Dorsolateral prefrontal cortex (tissue), 122 donors: ENCODE measurements at places on chromosomes 7 and 10.

DNA sequence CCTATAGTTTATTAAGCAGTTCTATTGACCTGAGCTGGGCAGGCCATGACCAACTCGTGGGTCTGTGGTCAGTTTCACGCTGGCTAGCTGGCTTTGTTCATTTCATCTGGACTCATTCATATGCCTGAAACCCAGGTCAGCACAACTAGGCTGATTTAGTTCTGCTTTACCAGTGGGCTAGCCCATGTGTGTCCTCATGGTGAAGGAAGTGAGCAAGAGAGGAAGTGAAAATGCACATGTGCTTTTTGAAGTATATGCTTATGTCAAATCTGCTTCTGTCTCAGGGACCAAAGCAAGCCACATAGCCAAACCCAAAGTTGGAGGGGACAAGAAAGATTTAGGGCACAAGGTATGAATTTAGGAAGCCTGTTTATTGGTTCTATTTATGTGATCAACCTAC is 154.5 kb downstream of the RNF133 start:
- DNase-seq, result no peak

DNA sequence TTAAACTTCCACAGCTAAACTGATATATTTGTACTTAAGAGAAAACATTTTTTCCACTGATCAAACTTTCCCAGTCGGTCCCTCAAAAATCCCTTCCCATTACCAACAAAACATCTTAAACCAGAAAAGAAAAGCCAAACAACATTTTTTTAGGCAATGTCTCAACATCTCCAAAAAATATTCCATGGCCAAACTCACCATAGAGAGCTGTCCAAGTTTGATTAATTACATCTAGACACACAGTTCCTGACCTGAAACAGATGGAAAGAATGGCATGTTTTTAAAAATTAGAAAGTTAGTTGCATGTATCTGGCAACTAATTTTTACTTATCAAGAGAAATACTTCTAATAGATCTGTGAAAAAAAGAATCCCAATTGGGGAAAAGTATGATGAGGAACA is 95.4 kb downstream of the UBE2H start:
- DNase-seq, result no peak

GRCh38 chr7:36389371-36390198 is at the start of gene ANLN:
TSS of gene ANLN (plus strand) at chr7:36389862. CDS start at chr7:36390027, 165 bp downstream.
- DNase-seq, result peak; percentile 82

DNA sequence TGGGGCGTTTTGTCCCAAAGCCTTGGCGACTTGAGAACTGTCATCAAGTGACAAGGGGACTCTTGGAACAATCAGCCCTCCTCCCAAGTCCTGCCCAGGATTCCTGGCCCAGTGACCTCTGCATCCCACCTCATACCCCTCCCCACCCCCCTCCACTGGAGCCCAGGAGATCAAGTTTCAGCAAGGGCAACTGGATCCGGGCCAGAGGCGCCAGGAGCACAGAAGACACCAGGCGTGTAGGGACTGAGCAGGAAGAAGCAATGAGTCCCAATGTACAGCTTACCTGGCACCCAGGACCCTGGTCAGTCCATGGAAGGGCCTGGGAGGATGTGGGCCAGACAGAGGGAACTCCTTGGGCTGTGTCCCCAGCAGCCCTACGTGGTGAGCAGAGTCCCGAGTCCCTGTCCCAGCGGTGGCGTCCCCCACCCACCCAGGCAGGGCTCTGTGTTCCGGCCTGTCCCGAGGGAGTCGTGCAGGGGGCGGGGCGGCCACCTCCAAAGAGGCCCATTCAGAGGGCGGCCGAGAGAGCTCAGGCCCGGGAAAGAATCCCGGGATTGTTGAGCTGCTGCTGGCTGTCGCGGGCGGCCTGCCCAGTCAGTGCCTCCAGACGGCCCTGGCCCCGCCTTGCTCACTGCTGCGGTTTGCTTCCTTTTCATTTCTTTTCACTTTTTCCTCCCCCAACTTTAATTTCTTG is 254.1 kb downstream of the TNS3 start:
- DNase-seq, result peak; percentile 91

GRCh38 chr7:142567201-142568075 is 181.8 kb upstream of the PRSS1 start:
- DNase-seq, result no peak

- DNase-seq, result no peak
These were observed 143.8 kb upstream of the BMPER start for GRCh38 chr7:33761449-33762080.

DNA sequence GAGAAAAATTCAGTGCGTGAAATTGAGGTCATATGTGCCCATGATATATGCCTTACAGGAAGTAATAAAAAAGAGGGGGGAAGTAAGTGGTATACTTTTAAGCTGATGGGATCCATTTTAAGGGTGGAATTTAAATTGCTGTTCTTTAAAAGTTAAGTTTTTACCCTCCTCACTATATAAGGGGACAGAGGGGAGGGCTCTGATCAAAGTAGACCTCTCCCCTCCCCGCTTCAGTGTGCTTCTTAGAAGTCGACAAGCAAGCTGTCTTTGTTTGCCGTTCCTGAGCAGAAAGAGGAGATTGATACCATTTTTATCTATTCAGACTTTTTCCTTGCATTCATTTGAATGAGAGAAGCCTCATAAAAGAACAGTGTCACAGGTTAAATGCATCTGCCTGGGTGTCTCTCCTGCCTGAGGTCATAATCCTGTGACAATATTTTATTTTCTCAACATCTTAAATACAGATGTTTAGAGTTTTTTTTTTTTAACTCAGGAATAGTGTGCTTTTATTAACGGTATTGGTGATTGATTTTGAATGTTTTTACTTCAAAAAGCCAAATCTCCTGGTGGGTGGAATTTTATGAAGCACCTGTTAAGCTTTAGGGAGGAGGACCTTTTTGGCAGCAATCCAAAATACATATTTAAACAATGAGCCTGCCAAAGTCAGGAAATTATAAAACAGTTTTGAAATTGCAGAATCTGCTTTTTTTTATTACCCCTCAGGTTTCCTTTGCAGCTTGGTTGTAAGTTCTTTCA is 141.7 kb downstream of the KAT6B start:
- DNase-seq, result no peak

- no peak for DNase-seq
These were observed 825 bp downstream of the ADRB1 start for GRCh38 chr10:114044247-114045135.

GRCh38 chr10:94010886-94011285 is 17.2 kb downstream of the PLCE1 start:
- DNase-seq, result no peak

- no peak for DNase-seq
These were observed 249.1 kb upstream of the TMEM72 start for GRCh38 chr10:44662051-44662450.

DNA sequence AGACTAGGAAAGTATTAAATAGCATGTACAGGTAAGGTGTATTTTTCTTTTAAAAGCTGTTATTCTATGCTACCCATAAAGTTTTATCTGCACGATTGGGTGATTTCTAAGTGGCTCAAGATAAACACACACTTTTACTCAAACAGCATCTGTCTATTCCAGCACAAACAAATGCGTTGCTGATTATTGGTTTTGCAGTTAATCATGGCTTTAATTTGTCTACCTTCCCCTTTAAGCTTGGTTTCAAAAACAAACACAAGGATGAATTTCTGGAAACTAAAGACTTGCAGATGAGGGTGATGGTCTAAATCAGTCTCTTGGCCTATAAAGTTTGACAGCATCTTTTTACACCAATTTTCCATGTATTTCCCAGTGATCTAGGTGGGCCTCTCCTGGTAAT is 94.2 kb downstream of the NRP1 start:
- DNase-seq, result no peak

DNA sequence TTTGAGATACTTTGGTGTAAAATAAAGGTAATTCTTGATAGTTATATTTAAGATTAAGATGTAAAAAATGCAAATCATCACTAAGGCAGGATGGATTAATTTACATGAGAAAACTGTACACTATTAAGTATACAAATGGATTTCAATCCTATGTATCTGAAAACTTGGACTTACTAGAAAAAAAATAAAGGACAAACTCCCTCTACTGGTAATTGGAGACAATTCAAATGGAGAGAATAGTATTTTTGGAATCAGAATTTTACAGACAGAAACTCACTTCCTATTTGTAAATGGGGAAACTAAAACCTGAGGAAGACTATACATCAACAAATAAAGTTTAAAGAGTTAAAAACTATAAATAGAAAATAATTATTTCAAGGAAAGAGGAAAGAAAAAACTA is 62.6 kb downstream of the CUL2 start:
- DNase-seq, result no peak

DNA sequence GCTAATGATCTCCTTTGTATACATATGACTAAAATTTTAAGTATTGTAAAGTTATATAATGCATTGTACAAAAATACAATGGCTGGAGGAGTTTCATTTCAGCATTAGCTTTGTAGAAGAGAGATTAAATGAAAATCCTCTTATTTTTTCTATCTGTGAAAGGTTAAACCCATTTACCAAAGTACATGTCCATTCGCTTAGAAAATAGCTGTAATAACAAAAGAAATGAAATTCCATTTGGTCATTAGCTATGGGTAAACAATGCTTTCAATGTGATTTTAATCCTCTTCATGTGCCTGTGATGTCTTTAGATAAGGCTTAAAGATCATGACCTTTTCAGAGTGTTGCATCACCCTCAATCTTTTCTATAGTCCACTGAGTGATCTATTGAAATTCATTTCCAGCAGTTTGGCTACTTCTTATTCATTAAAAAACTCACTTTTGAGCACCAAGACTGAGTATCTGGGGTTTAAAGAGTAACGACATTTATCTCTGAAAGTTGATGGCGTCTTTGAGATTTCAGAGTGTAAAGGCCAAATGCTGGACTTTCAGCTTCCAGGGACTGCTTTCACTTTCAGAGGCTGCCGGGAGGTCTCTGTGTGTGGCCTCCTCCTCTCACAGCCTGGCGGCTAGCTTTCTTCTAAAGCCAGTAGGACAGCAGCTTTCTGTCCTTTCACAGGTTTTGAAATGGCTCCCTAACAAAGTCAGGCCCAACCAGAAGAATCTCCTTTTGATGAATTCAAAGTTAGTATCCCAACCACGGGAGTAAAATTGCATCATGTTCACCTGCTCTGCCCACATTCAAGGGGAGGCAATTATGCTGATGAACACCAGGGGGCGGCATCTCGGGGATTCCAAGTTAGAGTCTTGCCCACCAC is 701.4 kb upstream of the COBL start:
- DNase-seq, result no peak

- no peak for DNase-seq
These were observed 143.0 kb downstream of the PLXNA4 start for GRCh38 chr7:132433301-132433700.

DNA sequence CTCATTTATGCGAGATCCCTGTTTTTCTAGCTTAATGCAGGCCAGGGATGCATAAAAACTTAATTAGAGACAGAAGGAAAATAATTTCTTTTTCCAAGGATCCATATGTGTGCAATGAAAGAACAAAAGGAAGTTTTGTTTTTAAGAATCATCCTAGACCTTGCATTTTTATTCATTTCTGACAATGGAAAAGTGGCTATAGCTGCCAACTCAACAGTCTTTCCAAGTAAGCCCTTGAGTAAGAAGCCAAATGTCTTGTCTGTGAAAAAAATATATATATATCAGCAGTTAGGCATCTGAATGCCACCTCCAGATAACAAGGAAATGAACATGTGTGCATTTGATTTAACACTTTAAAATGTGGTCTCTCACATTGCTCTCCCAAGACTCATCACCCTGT is 1397.6 kb downstream of the GATA3 start:
- DNase-seq, result no peak

GRCh38 chr10:69751214-69751613 is 50.5 kb upstream of the COL13A1 start:
- DNase-seq, result no peak

- DNase-seq, result no peak
These were observed 280.2 kb upstream of the CHRM2 start for GRCh38 chr7:136588216-136588615.

GRCh38 chr7:11623093-11623678 is 208.8 kb downstream of the THSD7A start:
- no peak for DNase-seq

DNA sequence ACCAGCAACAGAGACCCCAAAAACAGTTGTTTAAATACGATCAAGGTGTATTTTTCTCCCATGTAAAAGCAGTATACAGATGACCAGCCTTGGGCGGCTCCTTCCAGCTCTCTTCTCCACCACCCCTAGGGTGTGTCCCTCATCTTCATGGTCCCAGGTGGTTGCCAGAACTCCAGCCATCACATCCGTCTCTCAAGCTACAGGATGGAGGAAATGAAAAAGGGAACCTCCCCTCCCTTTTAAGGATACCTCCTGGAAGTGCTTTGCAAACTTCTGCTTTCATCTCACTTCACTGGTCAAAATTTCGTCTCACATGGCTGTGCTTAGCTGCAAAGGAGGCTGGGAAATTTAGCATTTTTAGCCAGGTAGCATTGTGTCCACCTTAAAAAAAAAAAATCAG is 59.3 kb downstream of the C10orf105 start:
- no peak for DNase-seq

GRCh38 chr7:73966941-73967831 is 60.8 kb upstream of the ELN start:
- DNase-seq, result no peak

DNA sequence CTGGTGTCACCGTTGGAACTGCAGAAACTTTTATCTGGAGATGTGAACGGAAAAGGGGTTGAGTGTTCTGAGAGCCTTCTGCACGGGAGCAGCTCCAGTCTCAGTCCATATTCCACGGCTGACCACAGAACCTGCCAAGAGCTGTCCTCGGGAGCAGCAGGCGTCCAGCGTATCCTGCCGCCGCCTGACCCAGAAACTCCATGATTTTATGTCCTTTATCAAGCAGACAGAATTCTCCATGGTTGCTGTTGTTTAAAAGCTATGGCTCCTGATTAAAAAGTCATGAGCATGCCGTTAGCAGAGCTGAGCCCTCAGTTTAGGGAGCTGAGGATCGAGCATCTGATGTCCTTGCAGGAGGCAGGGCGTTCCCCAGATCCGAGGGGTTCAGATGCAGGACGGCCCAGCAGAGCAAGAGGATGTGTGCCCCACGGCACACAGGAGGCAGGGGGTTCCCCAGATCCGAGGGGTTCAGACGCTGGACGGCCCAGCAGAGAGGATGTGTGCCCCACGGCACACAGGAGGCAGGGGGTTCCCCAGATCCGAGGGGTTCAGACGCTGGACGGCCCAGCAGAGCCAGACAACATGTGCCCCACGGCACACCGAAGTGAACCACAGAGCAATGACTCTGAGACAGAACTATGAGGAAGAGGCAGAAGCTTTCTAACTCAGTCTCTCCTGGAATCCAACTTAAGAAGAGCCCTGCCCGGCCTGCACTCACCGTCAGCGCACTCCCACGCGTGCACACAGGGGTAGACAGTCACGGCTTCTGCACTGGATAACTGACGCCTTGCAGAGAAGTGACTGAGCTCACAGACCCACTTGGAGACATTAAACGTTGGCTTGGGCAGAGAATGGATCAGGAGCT is 96.4 kb downstream of the WDR37 start:
- peak; percentile 28 for DNase-seq

DNA sequence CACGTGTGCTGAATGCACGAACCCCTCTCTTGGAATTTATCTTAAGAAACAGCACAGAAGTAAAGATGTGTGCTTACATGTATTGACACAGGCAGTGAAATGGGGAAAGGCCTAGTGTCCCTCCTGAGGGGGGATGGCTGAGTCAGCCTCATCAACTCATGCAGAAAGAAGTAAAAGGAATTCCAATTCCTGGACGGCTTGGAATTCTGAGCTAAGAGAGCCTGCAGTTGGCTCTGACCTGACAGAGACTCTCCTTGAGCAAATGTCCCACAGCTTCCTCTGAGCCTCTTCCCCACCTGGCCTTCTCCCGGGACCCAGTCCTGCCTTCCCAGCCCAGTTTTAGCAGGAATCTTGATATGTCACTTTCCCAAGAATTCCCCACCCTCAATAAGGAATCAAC is 542.4 kb upstream of the ADARB2 start:
- DNase-seq, result no peak

- no peak for DNase-seq
These were observed 197.0 kb downstream of the ZNF438 start for GRCh38 chr10:30834651-30835050.

- no peak for DNase-seq
These were observed 122.2 kb downstream of the PDE1C start for GRCh38 chr7:31948029-31948428.
